Inflammatory macrophage treated with lipopolysaccharide for 4 hours (primary cell): ENCODE measurements at places on chromosomes 4 and X.

DNA sequence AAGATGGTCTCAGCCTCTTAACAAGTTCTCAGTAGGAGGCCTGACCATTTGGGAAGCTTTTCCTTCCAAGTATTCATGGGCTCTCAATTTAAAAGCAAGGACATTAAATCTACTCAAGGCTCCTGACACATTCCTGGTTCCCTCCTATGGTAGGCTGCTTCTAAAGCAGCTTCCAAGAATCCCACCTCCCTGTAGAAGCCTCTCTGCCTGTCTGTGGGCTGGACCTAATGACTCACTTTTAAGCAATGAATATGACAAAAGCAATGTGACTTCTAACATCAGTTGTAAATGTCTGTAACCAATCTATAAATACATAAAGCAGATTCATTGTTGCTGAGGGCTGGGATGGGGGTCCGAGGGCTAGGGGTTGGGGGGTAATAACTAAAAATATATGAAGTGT is 99.5 kb upstream of the FAM9B start:
- peak; percentile 45 for DNase-seq

DNA sequence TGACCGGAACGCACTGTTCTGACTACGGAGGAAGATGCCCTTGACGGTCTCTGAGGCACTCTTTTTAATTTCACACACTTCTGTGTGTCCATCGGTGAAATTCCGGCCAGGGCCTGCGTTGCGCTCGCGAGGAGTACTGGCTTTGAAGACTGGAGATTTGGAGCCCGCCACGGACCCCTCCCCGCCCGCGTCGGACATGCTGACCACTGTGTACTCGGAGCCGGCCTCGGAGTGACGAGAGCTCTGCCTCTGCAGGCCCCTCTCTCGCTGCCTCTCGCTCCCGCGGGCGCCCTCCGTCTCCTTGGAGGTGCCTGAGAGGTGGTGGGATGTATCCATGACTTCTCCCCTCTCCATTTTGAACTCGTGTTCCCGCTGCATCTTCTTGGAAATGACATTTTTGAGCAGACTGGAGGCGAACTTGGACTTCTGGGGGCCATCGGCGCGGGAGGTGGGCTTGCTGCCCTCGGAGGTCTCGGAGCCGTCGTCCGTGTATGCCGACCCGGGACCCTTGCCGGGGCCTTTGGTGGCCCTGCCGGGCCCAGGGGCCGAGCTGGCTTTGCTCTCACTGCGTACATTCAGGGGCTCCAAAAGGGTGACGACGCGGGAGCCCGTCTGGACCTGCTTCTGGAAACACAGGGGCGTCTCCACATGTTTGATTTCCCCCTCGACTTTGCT is 5.7 kb downstream of the C4orf54 start:
- no peak for DNase-seq

GRCh38 chr4:111919639-111920038 is 225.6 kb upstream of the FAM241A start:
- no peak for DNase-seq

- no peak for DNase-seq
Observed at GRCh38 chr4:42638993-42639392, 17.9 kb downstream of the ATP8A1 start.

GRCh38 chr4:1206299-1207156 is 34.1 kb upstream of the SPON2 start:
- no peak for DNase-seq

GRCh38 chrX:110053453-110053852 is 50.5 kb downstream of the TMEM164 start:
- no peak for DNase-seq

- no peak for DNase-seq
Observed at GRCh38 chrX:53398216-53398615, 24.2 kb downstream of the SMC1A start.

- no peak for DNase-seq
Observed at GRCh38 chr4:152590179-152591031, 54.5 kb upstream of the FBXW7 start.

GRCh38 chr4:47837908-47838294 is at the start of gene CORIN:
TSS of gene CORIN (minus strand) at chr4:47838067. CDS start at chr4:47837949, 118 bp downstream.
- no peak for DNase-seq

DNA sequence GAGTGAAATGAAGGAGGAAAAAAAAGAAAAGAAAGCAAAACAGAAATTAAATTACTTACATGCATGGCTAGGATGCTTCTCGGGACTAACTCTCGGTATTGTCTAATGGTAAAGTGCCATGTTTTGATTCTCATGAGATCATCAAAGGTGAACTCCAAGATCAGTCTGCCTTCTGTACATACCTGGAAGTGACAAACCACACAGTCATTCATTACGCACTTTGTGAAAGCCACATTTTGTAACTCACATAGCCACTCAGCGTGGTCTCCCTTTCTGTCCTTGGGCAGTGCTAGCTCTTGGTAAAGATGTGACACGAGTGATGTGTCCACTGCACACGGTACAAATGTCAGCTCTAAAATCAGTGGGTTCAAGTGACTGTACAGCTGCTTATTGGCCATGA is 309.8 kb downstream of the LDB2 start:
- no peak for DNase-seq

GRCh38 chr4:117447925-117448324 is 362.5 kb upstream of the TRAM1L1 start:
- peak; percentile 23 for DNase-seq

GRCh38 chr4:48346594-48346993 is 5.3 kb downstream of the SLAIN2 start:
- no peak for DNase-seq

DNA sequence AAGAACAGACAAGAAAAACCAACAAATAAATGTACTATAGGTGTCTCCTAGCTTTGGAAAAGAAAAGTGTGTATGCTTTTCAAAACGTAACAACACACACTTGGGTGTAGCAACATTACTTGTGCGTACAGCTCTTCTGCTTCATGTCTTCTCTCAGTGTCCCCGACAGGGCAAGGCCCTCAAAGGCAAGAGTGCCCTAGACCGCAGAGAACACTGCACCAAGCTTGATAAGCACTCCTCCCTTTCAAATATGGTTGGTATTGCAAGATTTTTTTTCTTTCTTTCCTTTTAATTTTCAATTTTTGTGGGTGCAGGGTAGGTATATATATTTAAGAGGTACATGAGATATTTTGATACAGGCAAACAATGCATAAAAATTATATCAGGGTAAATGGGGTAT is 106.8 kb downstream of the EIF4E start:
- DNase-seq, result no peak

DNA sequence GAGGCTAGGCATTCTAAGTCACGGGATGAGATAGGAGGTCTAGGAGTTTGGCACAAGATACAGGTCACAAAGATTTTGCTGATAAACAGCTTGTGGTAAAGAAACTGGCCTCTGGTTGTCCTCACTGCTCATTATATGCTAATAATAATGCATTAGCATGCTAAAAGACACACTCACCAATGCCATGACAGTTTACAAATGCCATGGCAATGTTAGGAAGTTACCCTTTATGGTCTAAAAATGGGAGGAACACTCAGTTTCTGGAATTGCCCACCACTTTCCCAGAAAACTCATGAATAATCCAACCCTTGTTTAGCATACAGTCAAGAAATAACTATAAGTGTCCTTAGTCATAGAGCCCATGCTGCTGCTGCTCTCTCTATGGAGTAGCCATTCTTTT is 286.9 kb downstream of the ZNF674 start:
- no peak for DNase-seq

GRCh38 chr4:70902577-70903290 is 565 bp downstream of the MOB1B start:
- peak; percentile 33 for DNase-seq

DNA sequence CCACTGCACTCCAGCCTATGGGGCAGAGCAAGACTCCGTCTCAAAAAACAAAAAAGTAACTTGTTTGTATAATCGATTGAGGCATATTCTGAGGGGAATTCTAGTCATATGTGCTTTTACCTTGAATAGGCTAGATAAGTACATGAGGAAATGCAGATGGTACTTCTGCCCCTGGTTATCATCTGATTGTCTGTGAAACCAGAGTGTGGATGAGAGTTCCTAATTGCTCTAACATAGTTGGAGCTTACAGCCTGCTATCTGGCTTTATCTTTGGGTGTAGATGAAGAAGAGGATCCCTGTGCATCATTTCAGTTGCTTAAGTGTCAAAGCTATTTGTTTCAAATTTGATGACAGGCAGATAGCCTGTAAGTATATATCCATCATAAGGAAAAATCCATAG is 205.1 kb downstream of the RAPGEF2 start:
- no peak for DNase-seq

DNA sequence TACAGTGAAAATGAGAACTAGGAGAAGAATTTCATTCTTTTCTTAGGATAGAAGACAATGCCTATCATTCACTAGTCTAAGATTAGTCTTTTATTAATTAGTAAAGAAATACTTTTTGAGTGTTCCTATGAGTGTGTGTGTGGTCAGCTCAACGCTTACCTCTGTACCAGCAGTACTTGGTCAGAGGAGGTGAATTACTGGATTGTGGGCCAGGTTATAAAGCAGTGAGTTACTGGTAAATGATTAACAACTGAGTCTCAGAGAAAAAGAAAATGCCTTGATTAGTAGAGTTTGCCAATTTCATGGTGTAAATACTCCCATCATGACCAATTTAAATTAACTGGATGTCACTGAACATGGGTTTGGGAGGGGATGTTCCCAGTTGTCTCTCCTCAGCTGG is 444.6 kb downstream of the STIM2 start:
- no peak for DNase-seq

GRCh38 chrX:17160975-17161374 is 214.0 kb upstream of the NHS start:
- no peak for DNase-seq
